NCI-H1417 treated with DMSO at 0.1 percent for 48 hours (cell line): ENCODE measurements at places on chromosomes 3 and 15.

DNA sequence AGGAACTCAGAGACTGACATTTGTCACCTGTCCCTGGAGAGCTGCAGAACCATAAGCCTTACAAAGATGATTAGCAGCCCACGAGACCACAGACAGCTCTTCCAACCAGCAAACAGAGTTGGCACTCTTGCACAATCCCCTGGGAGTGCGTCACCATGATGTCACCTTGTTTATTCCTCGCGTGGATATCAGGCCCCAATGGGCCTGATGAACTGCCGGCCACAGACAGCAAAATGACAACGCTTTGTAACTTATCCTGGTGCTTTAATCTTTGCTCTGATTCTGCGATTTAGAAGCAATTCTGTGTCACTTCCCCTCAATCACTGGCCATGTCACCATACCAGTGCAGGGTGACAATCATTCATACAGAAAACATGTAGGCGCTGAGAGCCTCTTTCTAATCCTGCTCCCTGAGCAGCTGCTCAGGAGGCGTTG is 89.2 kb downstream of the TAMM41 start:
- no peak for DNase-seq

- DNase-seq, result no peak
Measured at GRCh38 chr15:73362900-73363299, 5.9 kb downstream of the HCN4 start.

DNA sequence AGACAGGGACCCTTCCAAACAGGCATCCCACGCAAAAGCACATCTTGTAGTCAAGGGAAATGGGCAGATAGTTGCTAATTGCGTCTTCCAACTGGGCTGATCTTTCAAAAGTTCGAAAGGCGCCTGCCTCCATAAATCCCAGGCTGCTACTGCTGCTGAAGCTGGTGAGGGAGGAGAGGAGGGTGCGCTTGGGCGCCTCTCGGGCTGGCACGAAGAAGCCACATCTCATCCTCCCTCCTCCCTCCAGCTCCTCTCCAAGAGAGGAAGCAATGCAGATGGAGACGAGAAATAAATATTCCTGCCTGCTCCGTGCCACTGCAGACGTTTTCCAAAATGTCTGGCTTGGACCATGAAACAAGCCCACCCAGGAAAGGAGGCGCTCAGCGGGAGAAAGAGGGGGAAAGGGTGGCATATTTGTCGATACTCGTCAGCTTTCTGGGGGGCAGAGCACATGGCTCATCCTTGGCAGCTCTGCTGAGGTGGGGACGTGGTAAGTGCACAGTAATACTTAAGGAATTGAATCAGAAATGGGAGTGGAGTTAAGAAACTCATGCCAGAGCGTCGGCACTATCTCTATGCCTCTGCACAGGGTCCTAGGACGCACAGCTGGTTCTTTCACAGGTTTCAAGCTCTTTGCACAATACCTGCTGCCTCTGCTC is 88.9 kb upstream of the FEZF2 start:
- DNase-seq, result no peak

DNA sequence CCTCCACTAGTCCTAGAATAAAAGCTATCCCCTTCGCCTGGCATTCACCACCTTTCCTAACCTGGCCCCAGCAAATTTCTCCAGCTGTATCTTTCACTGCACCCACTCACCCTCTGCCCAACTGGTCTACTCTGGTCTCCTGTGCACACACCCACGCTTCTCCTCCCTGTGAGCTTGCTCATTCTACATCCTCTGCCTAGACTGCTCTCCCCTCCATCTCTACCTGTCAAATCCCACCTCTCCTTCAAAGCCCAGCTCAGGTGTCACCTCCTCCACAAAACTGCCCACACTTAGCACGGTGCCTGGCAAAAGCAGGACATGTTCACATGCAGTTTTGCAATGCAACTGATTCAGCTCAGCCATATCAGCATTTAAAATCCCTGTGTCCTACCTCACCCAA is 45.8 kb upstream of the NTRK3 start:
- DNase-seq, result no peak

GRCh38 chr3:128167973-128168674 is 14.8 kb downstream of the EEFSEC start:
- DNase-seq, result no peak

DNA sequence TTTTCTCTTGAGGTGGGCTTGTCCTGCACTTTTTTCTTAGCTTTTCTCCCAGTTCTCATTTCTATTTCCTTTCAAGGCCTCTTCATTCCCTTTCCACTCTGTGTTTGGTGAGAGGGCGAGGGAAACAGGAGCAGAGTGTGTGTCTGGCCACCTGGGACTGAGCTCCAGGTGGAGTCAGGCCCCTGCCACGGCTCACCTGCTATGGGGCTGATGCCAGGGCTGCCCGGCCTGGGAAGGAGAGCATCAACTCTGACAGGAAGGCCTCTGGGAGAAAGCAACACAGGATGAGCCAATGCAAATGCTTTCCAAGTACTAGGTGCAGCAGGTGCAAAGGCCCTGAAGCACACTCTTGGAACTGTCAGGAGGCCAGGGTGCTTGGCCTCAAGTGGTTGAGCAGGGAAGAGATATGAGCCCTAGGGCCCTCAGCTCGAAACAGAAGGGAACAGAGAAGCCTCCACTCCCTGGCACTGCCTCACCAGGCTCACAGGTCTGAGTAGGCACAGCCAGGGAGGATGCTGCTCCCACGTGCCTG is 27.3 kb upstream of the DUSP7 start:
- DNase-seq, result no peak

DNA sequence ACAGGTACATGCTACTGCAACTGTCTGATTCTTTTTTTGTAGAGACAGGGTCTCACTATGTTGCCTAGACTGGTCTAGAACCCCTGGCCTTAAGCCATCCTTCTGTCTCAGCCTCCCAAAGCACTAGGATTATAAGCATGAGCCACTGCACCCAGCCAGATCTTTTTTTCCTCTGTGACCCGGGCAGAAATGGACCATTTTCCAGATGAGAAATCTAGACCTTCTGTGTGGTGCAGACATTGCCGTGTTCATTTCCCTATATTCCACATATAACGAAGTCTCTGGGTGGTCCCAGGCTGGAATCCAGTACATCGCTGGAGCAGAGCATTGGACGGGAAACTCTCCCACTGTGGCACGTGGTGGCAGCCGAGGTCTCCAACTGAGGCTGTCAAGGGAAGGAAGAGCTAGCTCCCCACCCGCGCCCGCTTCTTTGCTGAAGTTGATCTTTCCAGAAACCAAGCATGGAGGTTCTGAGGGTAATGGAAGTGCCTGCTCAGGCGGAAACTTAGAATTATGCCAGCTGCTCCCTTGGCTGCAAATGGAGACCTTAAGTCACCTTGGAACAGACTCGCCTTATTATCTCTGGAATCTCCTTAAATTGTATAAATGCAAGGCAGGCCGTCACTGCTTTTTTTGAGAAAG is 23.1 kb upstream of the TXNRD3 start:
- DNase-seq, result no peak

DNA sequence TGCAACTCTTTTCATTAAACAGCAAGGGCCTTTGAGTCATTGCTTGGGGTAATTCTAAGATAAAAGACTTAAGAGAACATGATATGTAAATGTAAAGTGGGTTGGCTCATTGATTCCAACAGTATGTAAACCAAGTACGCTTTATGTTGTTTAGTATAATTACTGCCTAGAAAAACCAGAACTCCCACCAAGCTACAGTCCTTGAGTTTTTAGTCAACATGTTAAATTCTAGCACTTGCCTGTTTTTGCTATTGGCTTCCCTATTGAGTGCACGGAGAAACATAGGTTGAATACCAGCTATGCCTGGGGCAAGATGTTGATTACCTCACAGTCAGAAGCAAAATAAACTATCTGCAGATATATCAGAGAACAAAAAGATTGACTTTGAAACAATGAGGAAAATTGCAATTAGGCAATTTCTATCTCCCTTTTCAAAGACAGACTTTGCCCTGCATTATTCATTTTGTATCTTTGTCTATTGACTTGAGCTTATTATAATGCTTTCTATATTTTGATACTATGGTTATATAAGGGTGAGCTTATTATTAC is 179.3 kb downstream of the ZPLD1 start:
- no peak for DNase-seq

- no peak for DNase-seq
Measured at GRCh38 chr3:138476526-138476925, 42.1 kb downstream of the ESYT3 start.

DNA sequence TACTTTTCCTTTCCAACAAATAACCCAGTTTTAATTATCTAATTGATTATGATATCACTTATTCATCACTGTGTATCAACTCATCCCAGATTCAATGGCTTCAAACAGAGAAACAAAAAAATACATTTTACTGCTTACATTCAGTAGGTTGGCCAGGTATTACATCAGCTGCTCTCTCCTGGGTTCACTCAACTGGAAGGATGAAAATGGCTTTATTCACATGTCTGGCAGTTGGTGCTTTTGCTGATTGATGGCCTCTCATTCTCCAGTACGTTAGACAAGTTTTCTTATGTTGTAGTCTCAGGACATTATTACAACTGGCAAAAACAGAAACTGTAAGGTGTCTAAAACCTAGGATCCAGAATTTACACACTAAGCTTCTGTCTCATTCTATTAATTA is 811.0 kb upstream of the ALCAM start:
- peak; percentile 32 for DNase-seq

DNA sequence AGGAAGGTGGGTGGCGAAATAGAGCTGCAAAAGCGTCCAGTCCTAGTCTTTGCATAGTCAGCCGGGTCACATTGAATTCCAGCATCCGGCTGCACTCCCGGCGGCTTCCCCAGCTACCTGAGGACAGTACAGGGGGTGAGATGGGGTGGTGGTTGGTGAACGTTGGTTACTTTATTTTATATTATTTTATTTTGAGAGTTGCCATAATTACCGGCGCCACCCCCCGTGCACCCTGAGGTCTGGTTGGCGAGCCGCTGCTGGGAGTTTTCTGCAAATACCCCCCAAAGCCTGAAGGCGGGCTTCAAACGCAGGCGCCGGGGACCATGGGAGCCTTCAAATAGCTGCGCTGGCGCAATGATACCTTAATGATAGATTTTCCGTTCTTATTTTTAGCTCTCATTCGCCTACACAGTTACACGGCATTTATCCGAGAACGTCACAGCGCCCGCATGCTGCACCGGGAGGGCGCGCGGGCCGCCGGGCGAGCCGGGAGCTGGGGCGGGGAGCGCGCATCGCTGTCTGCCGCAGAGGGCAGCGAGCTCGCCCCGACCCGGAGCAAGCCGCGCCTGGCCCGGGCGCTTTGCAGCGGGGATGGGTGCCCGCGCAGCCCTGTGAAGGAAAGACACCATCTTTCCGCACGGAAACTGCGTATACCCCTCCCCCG is 756 bp upstream of the RASGRF1 start:
- no peak for DNase-seq

DNA sequence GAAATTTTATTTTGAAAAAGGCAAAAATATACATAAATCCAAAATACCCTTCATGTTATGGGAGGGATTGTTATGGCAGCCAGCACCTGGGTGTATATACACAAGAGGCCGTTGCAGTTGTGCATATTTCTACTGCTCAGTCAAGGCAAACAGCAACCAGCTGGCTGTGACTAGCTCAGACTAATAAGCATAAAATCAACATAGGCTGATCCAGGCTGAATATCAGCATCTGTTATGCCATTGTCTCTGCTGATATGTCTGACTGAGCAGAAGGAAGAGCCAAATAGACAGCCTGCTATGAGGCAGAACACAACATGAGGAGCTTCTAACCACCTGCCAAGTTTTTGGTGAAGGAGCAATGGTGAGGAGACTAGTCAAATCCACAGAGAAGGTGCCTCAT is 457.5 kb upstream of the ALCAM start:
- peak; percentile 36 for DNase-seq

DNA sequence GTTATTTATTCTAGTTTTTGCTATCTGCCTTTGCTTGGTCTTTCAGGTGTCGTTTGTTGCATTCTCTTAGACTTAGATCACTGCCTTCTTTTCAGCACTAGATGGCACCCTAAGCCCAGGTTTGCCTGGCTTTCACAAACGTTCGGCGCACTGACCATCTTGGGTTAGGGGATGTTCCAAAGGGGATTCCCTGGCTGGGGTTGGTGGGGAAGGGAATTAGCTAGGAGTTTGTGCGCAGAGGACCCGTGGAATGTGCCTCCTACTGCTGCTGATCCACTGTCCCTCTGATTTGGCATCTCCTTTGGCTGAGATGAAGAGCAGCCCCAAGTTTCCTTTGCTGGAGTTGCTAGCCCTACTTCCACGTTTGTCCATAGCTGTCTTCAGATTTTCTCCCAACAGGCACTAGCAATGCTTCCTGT is 33.9 kb downstream of the PFN2 start:
- no peak for DNase-seq

DNA sequence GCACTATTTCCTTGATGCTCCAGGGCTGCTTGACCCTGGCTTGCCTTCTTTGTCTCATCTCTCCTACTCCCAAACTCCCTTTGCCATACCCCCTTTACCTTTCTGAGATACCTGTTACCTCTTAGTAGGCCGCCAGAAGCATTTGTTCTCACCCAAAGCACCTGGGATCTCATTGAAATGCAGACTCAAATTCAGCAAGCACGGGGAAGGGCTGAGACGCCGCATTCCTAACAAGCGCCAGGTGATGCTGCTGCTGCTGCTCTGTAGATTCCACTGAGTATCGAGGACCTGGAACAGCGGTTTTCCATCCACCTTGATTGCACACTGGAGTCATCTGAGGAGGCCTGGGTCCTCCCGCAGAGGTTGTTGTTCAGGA is 91.8 kb downstream of the TMEM266 start:
- DNase-seq, result no peak

DNA sequence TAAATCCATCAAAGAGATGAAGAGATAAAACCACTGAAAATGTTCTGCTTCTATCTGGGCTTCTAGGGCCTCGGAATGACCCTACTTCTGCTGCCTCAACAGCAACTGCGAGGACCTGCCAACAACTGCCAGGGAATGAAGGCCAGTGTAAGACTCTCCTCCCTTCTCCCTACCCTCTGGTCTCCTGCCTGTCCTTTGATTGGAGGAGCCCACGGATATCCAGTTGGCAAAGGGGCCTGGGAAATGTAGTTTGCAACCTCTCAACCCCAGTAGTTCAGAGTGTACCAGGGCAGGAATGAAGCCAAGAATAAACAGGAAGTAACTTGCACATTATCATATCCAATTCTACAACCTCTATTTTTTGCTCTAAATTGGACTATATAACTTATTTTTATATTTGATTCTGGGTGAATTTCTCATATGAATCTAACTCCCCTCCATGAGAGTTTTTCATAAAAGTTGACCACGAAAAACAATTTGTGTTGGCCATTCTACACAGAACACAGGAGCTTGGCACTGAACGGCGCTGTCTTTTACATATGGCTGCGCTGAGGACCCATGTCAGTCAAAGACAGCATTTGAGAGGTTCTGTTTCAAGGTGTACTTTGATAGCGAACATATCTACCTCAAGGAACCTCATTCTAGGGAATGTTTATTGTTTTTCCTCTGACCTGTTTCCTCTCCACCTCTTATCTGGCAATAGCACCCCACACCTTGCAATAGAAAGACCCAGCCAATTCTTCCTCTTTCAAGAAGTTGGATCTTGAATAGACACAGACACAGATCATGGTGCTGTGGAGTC is 91.1 kb upstream of the RNF7 start:
- no peak for DNase-seq

DNA sequence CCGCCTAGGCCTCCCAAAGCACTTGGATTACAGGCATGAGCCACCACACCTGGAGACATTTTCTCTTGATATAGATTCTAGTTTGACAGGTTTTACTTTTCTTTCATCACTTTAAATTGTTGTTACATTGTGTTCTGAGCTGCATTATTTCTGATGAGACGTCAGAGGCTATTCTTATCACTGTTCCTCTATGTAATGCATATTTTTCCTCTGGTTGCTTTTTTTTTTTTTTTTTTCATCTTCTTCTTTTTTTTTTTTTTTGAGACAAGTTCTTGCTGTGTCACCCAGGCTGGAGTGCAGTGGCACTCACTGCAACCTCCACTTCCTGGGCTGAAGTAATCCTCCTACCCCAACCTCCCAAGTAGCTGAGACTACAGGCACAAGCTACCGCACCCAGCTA is 41.2 kb downstream of the TRA2B start:
- no peak for DNase-seq

- DNase-seq, result no peak
Measured at GRCh38 chr3:127417709-127418559, 130.1 kb upstream of the PRR20G start.
